ENCODE measurements at places on chromosomes 16 and 17.

GRCh38 chr16:72132726-72133125, 39.1 kb downstream of the DHX38 start:
- no peak for DNase-seq

DNA sequence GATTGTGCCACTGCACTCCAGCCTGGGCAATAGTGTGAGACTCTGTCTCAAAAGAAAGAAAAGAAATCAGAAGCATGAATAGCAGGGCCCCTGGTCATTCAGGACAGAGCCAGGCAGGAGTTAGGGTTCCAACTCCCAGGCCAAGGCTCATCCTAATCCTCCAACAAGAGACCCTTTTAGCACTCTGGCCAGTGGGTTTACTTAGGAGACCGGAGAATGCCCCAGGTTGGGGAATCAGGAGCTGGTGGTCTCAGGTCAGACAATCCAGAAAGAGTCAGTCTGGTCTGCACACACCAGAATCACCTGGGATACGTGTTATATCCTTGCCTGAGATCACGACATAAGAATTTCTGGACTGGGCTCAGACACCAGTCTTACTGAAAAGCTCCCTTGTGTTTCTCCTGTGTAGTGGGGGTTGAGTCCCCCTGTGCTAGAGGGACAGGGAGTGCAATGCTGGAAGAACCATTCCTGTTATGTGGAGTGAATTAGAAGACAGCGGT, 48.7 kb downstream of the CCDC42 start:
- no peak for DNase-seq

GRCh38 chr17:76678330-76678729, 32.4 kb downstream of the MXRA7 start:
- no peak for DNase-seq

DNA sequence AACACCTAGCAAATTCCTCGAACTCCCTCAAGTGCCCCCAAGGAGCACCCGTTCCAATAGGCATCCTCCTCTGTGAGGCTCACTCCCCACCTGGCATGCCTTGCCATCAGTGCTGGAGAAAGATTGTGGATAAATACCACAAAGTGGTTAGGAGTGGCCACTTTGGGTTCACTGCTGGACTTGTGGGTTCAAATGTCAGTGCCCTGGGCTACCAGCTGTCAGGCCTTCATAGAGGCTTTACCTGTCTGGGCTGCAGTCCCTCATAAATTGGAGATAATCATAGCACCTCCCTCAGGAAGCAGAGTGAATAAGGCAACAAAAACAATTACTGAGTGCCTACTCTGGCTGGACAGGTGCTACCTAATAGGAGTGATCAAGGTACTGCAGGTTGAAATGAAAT, 1.5 kb upstream of the SYT17 start:
- DNase-seq, result no peak

DNA sequence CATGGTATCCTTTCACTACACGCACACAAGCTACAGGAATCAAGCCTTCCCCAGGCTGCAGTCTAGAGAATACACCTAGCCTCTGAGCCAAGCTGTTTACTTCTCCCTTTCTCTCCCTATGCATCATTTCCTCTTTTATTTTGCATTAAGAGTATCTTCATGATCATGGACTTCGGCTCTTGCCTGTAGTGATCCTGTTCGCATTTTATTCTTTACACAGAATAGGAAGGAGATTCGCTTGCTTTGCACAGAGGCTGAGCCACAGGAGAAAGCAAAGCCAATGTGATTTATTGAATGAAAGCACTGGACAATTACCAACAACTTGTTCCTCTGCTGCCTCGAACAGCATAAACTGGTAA, 172.7 kb downstream of the ANKFN1 start:
- no peak for DNase-seq

- DNase-seq, result no peak
Observed at GRCh38 chr17:6092182-6092902, 22.2 kb downstream of the WSCD1 start.

DNA sequence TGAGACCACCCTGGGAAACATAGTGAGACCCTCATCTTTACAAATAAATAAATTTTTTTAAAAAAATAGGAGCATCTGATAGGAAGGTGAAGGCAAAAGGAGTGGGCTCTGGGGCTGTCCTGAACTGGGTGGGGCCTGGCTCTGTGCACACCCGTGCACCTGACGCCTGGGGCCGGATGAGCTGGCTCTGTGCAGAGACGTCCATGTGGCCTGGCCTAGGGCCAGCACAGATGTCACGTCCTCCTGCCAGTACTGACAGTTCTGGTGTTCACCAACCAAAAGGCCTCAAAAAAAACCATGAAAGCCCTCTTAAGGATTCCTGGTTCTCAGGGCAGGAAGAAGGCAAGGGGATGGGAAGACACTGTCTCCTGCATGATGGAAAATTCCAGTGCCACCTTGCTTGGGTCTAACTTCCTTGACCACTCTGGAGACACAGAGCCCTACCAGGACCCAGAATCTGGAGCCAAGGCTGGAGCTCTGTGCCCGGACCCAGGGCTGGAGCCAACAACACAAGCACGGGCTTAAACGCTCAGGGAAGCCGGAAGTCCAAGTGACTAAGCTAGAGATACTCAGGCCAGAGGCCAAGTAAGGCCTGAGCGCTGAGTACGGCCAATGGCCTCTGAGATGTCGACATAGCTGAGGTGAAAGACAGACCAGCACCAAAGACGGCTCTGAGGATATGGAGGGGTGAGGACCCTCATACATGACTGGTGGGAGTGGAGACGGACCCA, 32.9 kb downstream of the COPRS start:
- DNase-seq, result no peak

DNA sequence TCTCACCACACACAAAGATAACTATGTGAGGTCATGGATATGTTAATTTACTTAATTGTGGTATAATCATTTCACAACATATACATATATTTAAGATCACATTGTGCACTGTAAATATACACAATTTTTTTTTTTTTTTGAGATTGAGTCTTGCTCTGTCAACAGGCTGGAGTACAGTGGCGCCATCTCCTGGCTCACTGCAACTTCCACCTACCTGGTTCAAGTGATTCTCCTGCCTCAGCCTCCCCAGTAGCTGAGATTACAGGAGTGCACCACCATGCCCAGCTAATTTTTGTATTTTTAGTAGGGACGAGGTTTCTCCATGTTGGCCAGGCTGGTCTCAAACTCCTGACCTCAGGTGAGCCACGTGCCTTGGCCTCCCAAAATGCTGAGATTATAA, 11.5 kb upstream of the PRSS54 start:
- DNase-seq, result no peak

- DNase-seq, result no peak
Observed at GRCh38 chr16:78844682-78845081, 745.2 kb downstream of the WWOX start.

- no peak for DNase-seq
Observed at GRCh38 chr17:38352245-38353085, 821 bp downstream of the SOCS7 start.

GRCh38 chr16:2364638-2365210, 24.2 kb upstream of the ABCA3 start:
- DNase-seq, result no peak

DNA sequence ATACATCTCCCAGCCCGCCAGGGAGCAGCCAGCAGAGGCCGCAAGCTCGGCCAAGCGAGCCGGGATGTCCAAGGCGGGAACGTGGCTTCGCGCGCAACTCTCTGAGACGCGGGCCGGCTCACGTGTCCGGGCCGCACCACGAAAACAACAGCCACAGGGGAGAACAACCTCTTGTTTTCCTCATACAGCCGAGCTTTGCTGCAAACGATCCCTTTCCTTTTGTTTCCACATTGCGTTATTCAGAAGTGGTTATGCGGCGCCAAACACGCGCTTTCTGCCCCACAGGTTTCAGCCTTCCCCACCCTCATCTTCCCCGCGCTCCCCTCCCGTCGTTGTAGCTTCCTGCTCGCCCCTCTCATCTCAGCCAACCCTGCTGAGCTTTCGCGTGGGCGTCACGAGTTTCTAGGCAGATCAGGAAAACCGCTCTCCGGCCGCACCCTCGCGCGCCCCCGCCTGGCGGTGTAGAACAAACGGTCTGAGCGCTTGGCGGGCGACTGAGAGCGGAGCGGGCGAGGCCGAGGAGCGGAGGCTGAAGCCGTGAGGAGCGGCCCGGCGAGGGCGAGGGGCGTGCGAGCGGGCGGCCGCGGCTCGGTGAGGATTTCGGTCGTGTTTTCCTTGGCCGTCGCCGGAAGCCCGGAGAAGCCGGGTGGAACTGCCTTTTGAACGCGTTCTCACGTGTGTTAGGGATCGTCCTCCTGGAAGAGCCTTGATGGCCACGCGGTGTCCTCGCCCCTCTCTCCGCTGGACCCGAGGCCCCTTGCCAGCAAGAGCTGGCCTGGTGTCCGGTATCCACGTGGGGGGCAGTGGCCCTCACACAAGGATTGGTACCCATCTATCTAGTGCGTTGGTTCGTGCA, 6.6 kb upstream of the SMARCD2 start:
- no peak for DNase-seq

DNA sequence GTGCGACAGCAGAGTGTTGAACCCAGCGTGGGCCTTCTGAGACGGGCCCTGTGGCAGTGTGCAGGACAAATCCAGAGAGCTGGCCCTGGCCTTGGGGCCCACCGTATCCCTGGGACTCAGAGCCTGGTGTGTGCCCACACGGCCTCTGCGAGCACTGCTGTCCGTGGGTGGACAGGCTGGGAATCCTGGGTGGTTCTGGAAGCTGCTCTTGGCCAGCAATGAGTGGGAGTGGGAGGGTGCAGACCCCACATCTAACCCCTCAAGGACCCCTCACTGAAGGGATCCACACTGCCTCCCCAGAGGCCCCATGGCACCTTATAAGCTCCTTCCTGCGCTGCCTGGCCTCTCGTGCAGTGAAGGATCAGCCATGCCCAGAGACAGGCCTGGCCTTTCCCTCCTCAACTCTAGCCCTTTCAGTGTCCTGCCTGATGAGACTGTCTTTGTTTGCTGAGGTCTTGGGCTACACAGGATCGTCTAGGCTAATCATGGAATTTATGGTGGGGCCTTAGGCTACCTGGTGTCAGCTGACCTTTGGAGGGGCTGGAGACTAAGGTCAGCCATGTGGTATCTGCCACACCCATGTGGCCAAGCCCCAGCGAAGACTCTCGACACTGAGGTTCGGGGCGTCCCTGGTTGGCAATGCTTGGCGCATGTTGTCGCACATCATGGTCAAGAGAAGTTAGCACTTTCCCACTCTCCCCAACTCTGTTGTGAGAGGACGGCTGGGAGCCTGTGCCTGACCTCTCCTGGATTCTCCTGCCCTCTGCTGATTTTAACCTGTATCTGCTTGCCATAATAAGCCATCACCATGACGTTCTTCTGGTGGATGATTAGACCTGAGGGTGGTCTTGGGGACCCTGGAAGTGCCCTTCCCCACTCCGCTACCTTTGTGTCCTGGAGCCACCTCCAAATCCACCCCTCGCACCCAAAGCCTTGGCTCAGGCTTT, 16.4 kb upstream of the GINS2 start:
- DNase-seq, result no peak

DNA sequence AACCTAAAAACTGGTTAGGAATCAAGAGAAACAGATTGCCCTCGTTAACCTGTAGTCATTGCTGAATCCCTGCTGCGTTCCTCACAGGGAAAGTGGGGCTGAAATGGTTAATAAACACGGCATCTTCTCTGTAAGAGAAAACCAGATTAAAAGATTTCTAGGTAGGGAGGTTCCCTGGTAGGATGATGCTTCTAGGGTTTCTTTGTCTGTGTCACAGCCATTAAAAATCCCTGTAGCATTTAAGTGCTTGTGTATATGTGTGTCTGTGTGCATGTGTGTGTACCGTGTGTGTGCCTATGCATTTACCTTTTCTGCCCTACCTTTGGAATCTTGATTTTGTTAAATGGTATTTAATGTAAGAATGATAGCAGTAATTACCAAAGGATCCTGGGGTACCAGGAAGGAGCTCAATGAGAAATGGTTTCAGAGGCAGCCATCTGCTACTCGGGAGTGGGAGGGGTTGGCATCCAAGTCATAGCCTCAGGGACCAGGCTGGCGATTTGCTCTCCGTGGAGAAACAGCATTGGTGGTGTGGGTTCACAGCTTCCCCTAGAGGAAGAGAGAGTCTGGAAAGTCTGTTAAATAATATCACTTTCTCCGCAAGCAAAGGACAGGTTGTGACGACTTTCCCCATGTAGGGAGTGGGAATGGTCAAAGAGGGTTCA, 177.1 kb downstream of the HS3ST4 start:
- DNase-seq, result no peak
